Ovary (tissue), 10 donors: ENCODE measurements at places on chromosomes 3 and 15. TPM values are rescaled to one million over a fixed set of nuclear protein-coding genes. Genes with fewer than 3 reads are reported as not detected.
A peak's percentile ranks its signal among the peaks of the same experiment; 100 is the strongest.

GRCh38 chr15:38682861-38683260 lies 118.2 kb upstream of the RASGRP1 start:
- no peaks in the 10 kb centered on the region for H3K27me3 ChIP-seq
- no peaks in the 10 kb centered on the region for H3K4me1 ChIP-seq
- H3K36me3 ChIP-seq, result no peaks in the 10 kb centered on the region
- no peak overlapping the region for H3K27ac ChIP-seq
- no peak overlapping the region for H3K4me3 ChIP-seq

DNA sequence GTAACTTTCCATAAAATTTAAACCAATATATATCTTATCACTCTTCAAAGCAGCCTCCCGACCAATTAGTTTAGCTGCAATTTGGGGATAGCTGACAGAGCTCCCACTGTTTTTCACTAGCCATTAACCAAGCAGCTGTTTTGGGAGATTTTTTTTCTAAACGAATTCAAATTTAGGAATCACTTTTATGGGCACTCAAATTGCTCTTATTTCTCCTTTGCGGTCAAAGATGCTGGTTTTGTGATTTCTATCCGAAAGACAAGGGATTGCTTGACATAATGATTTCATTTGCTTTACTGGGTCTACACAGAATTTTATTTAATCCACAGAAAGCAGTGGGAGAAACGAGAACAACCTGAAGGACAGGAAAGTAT lies 505.7 kb upstream of the IL12A start:
- DNase-seq, result no peak
- no peaks in the 10 kb centered on the region for H3K36me3 ChIP-seq
- no peaks in the 10 kb centered on the region for H3K4me1 ChIP-seq
- H3K4me3 ChIP-seq, result no peak overlapping the region
- no peaks in the 10 kb centered on the region for H3K27me3 ChIP-seq
- no peak overlapping the region for H3K27ac ChIP-seq

DNA sequence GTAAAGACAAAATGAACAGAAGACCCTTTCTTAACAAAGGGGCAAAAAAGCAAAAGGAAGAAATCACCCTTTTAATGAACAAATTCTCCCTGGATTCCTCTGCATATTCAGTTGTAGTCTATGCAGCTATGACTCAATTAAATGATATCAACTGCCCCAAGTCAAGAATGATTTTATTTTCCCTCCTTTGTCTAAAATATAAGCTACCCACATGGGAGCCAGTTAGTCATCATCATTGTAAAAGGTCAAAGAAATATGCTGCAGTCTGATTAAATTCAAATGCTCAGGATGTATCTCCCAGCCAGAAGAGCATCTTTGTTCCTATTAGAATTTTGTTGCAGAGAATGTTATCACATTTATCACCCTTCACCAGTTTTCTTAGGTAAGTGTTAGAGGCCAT lies 84.0 kb downstream of the SST start:
- H3K27ac ChIP-seq, result no peak overlapping the region
- DNase-seq, result no peak
- no peaks in the 10 kb centered on the region for H3K27me3 ChIP-seq

DNA sequence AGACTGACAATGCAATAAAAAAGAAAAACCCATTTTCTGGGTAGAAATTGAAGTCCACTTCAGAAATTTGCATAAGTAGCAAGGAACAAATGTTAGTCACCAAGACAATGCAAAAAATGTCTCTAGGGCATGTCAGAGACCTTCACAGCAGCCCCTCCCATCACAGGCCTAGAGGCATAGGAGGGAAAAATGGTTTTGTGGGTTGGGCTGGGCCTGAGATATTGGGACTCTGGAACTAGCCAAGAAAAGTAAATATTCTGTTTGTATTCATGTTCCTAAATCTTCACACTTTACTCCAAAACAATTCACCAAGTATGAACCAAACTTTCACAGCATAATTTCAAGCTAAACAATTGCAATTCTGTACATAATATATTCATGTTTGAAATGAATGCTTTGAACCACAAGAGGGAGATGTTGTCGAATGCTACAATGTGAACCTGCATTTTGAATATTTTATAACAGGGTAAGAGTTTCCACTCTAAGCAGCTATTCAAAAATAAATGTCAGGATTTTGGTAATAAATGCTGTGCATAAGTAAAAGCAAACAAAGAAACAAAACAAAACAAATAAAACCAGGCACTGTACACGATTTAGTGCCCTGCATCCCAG lies 429.2 kb downstream of the OTOL1 start:
- no peak for DNase-seq
- H3K4me3 ChIP-seq, result no peak overlapping the region
- H3K36me3 ChIP-seq, result no peaks in the 10 kb centered on the region
- no peak overlapping the region for H3K27ac ChIP-seq
- H3K4me1 ChIP-seq, result no peaks in the 10 kb centered on the region

- no peaks in the 10 kb centered on the region for H3K27me3 ChIP-seq
- peak; percentile 87 for DNase-seq
- no peaks in the 10 kb centered on the region for H3K36me3 ChIP-seq
These were observed at the start of gene VGLL3 for GRCh38 chr3:86990734-86991481. Gene VGLL3, minus strand, starts transcription at chr3:86991149. Its CDS starts 406 bp downstream, at chr3:86990743.

GRCh38 chr15:39698444-39699390 lies 83.9 kb downstream of the FSIP1 start:
- H3K4me1 ChIP-seq, result no peaks in the 10 kb centered on the region
- no peaks in the 10 kb centered on the region for H3K27me3 ChIP-seq
- H3K36me3 ChIP-seq, result no peaks in the 10 kb centered on the region
- DNase-seq, result no peak

- no peak overlapping the region for H3K4me3 ChIP-seq
- no peaks in the 10 kb centered on the region for H3K36me3 ChIP-seq
- H3K4me1 ChIP-seq, result no peaks in the 10 kb centered on the region
- H3K27ac ChIP-seq, result no peak overlapping the region
- no peak for DNase-seq
These were observed 134.3 kb downstream of the EDEM1 start for GRCh38 chr3:5321666-5322340.

The MAP6D1 gene
- total RNA-seq, result 1.4 TPM

The COLQ gene
- total RNA-seq, result 3.1 TPM

The MED12L gene
- total RNA-seq, result 2.4 TPM

The CHRM5 gene
- total RNA-seq, result 0.08 TPM

The LMLN gene
- total RNA-seq, result 5.1 TPM
